Adrenal gland (tissue), 19 donors: ENCODE measurements at places on chromosomes 2 and 18.

DNA sequence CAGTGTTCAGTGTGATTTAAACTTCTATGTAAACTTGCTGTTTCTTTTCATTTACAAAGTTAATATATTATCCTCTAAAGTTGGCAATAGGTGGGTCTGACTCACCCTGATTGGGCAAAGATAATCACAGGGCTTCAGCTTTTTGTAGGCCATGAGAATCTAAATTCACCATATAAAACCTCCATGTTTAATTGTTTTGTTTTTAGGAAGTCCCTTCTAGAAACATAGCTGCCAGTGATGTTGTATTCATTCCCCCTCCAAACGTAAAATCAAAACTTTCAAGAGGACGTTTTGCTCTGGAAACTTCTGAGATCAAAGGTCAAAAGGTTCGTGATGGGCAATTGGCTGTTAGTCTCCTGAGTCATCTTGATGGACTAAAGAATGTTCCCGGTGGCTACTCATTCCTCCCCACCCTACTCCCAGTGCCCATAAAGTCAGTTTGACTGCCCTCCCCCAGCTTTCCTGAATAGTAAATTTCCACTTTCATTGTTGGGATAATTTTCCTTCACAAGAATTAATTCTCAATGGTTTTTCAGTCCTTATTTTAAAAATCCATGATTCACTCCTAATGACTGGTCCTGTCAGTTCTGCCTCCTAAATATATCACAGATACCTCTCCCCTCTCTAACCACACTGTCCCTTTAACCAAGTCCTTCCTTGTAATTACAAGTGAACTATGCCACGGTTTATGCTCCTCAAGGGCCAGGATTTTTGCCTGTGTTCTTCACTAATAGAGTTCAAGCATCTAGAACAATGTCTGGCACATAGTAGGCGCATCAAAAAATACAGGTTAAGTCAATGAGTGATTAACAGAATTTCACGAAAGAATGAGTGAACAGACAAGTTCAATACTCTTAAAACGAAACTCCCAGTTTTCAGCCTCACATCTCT, 164.4 kb upstream of the VRK2 start:
- DNase-seq, result peak; percentile 34

DNA sequence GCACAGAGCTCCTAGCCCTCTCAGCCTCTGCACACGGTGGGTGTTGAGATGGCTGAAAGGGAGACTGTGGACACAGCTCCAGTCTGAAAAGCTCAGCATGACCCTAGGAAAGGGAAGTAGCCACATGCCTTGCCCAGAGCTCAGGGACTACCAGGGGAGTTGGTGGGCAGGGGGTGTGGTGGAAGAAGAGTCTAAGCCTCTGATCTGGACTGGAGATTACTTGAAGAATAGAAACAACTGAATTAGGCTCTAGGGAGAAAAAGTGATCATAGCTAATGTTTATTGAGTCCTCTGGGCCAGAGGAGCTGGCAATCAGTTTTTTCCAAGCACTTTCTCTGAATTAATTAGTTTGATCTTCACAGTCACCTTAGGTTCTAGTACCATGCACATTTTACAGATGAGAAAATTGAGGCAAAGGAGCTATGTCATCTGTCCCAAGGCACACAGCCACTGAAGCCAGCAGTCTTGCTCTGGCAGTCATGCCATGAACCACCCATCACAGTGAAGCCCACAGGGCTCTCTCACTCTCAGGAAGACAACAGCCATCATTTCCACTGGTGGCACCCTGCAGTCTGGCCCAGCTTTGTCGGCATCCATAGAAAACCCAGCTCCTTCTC, 10.3 kb downstream of the SDC1 start:
- no peak for DNase-seq

DNA sequence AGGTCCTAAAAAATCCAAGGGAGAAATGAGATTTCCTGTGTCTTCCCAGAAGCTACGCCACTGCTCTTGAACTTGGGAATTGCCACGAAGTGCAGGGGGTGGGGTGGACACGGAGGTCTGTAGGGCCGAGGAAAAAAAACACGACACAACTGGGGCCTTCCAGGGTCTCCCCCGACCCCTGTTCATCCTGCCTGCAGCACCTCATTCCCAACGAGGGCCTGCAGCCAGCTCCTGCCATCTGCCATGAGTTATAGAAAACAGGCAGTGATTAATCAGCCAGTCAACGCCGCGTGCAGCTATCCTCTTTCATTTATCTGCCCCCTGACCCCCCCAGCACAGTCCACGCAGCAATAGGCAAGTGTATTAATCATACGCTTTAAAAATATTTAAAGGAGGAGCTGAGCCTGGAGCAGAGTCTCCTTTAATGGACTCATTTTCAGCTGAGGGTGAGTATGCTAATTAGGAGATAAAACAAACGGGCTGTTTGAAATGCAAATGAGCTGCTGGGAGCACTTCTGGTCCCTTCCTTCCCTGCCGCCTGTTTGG, 209.9 kb downstream of the TFCP2L1 start:
- DNase-seq, result peak; percentile 62

- no peak for DNase-seq
Measured at GRCh38 chr2:241910604-241911520, 41.3 kb downstream of the RTP5 start.

DNA sequence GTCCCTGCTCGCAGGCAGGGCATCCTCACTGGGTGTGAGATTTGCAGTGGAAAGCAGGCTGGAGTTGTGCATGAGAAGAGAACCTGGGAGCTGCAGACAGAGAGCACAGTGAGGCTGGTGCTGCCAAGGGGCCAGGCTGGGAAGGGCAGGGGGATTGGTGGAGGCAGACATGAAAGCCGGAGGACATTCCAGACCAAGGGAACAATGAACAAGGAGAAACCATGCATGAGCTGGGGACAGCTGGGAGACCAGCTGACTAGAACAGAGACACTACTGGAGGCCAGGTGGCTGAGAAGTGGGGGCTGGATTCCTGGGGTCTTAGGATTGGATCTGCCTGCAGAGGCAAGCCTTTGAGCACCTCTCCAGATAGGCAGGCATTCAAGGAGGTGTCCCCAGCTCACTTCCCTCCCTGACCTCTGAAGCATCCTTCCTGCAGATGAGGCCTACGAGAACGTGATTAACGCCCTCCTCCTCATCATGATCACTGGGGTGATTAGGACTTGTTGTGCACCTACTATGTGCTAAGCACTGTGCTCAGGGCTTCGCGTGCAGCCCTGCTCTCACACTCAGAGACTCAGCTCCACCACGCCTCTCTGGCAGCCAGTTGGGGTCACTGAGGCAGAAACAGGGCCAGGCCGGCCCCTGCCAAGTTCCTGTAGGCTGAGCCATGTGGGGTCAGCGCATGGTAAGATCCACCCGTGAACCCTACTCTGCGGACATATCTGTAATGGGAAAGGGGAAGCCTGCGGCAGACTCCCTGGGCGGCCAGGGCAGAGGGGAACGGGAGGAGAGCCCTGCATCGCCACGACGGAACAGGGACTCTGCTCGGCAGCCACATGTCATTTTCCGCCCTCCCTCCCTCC, 74.8 kb upstream of the SLC66A3 start:
- DNase-seq, result no peak

DNA sequence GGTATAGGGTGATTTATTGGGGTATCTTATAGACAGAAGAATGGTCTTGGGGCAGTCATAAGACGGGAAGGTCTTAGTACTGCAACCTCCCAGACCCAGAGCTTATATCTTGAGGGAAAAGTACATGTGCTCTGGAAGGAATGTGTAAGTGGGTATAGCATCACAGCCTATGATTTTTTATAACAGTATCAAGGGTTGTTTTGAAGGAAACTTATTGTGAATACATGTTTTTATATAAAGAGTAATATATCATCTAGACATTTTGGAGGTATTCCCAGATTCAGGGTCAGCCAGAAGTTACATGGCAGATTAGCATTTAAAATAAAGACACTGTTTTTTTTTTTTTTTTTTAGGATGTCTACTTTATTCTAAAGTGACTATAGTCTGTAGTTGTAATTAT, 47.6 kb upstream of the STON1 start:
- no peak for DNase-seq

DNA sequence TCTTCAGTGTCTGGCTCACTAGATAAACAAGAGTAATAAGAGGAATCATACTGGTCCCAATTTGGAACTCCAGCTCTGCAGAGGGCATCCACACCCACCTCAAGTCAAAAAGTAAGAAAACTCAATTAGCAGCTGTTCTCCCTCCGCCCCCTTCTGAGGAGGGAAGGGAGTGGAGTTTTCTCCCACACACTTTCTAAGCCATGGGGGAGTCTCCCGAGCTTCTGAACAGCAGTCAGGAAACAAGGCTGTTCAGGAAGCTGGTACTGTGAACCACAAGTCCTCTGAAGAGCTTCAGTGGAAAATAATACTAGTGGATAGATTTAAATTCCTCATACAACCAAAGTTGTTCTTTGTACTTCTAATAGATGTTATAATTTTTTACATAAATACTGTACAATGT, 32.9 kb upstream of the SPTBN1 start:
- DNase-seq, result no peak
